Esophagus squamous epithelium (tissue), 5 donors: ENCODE measurements at places on chromosomes 5 and 9.
A peak's percentile ranks its signal among the peaks of the same experiment; 100 is the strongest.

DNA sequence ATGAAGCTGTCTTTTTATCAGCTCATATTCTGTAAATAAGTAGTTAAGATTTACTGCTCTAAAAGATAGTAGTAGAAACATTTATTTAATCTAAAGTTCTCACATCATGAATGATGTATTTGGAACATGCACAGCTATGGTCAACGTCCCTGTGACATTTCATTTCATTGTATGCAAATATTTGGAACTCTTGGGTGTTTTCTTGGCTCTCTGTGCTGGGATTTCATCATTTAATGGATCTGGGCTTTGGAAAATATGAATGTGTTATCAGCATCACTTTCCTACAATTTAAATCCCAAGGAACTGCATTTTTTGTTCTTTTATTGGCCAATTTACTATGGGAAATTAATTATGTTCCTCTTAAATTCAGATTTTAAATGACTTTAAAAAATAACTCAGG lies 462.9 kb downstream of the SEMA5A start:
- no peak for DNase-seq

DNA sequence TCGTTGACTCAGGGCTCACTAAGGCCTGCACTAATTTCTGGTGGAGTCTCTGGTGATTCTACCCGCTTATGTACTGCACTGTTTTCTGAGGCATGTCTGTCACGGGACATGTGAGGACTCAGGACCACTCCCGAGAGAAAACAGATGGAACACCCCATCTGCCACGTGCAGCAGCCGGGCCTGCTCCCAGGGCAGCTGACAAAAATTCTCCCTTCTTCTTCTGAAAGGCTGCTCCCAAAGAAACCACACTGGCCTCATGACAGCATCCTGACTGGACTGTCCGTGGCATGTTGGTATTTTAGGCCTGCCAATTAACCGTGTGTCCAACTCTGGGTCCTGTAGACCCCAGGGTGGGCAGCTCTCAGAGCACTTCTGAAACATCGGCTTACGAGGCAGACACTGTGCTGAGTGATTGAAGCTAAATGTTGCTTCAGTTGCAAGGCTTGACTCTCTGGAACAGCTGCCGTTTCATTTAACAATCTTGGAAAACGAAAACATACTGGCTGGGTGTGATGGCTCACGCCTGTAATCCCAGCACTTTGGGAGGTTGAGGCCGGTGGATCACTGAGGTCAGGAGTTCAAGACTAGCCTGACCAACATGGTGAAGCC lies 39.0 kb downstream of the FAM240B start:
- no peak for DNase-seq

- no peak for DNase-seq
Observed at GRCh38 chr9:29564564-29564963, 1991.3 kb upstream of the C9orf72 start.

- no peak for DNase-seq
Observed at GRCh38 chr9:85061969-85062368, 392.4 kb downstream of the NTRK2 start.

GRCh38 chr5:79886925-79887655 lies 104.0 kb downstream of the MTX3 start:
- DNase-seq, result no peak

- DNase-seq, result no peak
Observed at GRCh38 chr9:90107040-90107725, 502.4 kb downstream of the GADD45G start.

- DNase-seq, result peak; percentile 24
Observed at GRCh38 chr5:172412724-172413286, 41.5 kb downstream of the SH3PXD2B start.

- DNase-seq, result no peak
Observed at GRCh38 chr5:60820593-60821487, 23.2 kb downstream of the ELOVL7 start.

DNA sequence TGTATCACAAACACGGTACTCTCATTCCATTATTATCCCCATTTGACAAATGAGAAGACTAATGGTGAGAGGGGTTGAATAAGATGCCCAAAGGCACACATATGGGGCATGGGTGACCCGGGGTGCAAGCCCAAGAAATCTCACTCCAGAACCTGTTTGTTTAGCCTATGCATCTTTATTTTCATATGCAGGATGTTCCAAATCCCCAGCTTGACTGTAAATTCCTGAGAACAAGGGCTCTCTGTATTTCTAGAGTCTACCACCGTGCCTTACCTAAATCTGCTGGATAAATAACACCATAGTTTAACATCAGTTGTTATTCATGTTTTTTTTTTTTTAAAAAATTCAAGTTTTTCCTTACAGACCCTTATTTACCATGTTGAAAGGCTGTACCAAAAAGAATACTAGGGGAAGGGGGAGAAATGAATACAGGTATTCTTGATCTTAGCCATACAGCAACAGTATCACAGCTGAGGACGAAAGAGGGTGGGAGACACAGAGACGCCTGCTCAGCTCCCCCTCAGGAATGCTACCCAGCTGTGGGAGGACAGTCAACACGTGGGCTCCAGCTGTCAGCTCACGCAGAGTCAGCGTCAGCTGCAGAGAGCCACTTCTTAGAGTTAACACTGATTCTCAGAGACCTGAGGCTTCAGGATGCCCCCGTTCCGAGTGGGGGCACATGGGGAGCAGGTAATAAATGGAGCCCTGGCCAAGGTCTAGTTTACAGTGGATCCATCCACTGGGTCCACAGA lies 86.6 kb downstream of the MED27 start:
- DNase-seq, result no peak

DNA sequence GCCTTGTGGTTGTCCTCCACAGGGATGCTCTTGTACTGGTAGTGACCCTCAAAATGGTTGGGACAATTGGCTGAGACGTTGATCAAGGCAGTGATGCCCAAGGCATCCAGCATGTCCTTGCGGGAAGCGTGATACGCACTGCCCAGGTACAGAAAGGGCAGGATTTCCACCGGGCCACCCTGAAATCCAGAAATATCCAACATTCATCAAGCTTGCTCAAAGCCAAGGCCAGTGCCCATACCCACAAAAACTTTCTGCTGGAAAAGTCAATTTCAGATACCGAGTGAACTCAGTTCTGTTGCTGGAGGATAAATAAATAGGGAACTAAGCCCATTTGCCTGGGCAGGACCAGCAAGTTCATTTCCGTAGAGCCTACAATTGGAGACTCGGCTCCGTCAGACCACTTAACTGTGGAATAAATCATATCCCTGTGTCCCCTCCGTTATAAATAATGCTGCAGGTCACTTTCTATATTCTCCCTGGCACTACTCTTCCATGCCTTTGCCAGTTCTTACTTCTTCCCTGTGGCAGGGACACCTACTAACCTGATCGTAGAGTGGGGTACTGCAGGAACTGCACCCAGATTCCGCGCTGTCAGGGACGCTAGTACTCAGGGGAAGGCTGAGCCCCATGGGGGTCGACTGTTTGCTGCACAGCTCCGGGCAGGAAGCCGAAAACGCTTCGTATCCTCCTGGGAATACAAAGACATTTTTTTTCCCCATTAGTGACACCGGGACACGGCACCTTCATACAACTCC lies 1.2 kb downstream of the DUSP1 start:
- DNase-seq, result no peak

GRCh38 chr5:163877865-163878264 lies 372.4 kb downstream of the MAT2B start:
- no peak for DNase-seq

DNA sequence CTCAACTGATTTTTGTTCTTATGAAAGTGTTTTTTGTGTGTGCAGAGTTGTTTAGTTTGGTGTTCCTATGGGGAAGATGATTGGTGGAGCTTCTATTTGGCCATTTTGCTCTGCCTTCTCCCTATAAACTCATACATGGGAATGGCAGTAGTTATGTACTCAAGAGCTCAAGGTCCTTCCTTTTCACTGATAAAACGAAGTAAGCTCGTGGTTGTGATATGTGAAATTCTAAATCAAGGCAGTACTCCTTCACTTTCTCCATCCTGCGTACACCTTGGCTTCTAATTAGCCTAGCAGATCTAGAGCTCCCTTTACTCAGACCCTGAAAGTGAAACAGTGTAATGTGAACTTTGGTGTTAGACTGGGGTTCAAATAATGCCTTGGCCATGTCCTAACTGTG lies 159.3 kb upstream of the TNC start:
- DNase-seq, result no peak

DNA sequence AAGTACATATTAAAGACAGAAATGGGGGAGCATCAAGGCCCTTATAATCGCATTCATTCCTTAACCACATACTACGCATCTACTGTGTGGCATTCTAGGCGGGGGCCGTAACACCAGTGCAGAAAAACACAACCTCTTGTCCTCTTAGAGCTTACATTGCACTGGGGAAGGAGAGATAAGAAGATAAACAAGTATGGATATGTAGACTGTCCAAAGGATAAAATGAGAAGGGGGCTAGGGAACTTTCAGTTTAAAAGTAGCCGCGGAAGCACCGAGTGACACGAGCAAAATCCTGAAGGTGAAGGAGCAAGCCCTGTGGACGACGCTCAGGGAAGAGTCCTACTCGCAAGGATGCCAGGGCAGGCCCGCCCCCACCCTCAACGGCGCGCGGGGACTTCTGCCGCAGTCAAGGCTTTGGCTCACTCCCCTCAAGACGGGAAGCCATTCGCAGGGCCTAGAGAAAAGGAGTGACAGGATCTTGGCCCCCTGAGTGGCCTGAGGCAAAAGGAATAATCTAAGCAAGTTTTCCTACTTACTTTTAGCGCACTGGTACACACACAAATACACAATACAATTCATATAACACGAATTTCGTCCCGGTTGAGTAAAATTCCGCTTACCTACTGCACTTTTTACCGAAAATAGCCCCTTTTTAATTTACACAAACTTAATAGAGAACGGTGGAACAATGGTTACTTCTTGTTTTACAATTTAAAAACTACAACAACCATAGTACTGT lies 1.3 kb upstream of the NIPBL start:
- DNase-seq, result no peak

DNA sequence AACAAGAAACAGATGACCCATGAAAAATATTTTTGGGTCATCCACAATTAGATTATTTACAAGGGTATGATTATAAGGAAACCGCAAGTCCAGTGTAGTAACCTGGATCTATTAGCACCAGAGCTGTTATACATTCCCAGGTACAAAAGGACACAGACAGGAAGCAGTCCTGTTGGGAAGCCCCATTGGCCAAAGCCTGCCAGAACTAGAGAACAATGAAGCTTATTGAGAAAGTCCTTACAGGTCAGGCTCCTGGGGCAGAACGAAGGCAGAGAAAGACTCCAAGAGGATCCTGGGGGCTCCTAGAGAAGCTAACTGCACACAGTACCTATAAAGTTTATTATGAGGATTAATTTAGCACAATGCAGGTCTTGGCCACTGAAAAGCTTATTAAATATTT lies 169.9 kb downstream of the PARP8 start:
- DNase-seq, result no peak

GRCh38 chr9:8889100-8889499 lies 1089.5 kb upstream of the DMAC1 start:
- DNase-seq, result no peak

DNA sequence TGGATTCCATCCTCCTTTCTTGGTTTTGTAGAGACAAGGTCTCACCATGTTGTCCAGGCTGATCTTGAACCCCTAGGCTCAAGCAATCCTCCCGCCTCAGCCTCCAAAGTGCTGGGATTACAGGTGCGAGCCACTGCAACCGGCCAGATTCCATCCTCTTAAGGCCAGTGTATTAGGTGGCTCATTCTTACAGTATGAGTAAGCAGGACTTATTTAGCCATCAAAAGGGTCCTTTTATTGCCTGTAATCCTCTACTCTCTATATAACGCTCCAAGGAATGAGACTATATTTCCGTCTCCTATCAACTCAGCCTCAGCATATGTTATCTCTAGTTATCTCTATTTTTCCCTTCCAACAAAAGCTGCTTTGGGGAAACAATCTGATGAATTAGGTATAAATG lies 3.0 kb upstream of the ERBIN start:
- DNase-seq, result no peak

DNA sequence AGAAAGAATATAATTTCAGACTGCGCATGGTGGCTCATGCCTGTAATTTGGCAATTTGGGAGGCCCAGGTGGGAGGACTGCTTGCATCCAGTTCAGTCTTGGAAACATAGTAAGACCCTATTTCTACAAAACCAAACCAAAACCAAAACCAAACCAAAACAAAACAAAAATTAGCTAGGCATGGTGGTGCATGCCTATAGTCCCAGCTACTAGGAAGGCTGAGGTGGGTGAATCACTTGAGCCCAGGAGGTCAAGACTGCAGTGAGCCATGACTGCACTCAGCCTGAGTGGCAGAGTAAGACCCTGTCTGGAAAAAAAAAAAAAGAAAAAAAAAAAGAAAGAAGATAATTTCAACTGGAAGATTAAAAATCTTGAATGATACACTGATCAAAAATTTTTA lies 137.0 kb upstream of the ACOT12 start:
- no peak for DNase-seq

GRCh38 chr5:147398860-147399259 lies 111.0 kb downstream of the DPYSL3 start:
- DNase-seq, result no peak

- DNase-seq, result no peak
Observed at GRCh38 chr9:91362051-91362611, 413 bp upstream of the AUH start.

- DNase-seq, result no peak
Observed at GRCh38 chr5:43401827-43402226, 10.4 kb downstream of the CCL28 start.

DNA sequence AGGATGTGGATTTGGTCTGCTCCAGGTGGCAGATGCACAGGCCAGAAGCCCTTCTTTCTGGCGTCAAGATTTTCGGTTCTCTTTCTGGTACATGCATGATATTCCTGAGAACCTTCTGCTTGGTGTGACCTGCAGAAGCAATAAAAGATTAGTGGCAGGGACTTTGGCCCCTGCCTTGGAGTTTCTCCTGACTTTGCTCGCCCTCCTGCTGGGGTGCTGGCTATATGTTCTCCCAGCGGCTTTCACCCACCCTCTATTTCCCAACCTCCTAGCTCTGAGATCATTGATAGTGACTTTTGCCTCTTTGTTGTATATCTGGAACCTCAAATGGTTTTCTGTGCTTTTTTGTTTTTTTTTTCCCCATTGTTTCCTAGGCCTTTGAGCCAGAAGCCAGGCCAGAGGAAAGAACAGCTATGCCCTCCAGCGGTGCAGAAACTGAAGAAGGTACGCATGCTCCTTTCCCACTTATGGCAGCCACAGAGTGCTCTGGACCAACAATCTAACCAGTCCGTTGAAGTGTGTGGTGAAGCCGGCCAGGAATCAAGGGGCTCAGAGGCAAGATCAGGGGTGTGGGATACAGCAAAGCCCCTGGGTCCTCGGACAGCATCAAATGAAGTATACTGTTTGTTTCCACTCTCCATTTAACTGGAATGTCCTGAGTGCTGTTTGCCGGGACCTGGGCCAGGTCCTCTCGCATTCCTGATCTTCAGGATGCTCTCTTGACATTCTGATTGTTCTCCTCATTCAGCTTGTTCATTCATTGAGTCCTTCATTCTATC lies 154.5 kb downstream of the ARHGEF28 start:
- DNase-seq, result no peak

- no peak for DNase-seq
Observed at GRCh38 chr5:156396063-156396829, 69.3 kb downstream of the SGCD start.

GRCh38 chr9:136193127-136193890 lies 11.6 kb downstream of the LHX3 start:
- DNase-seq, result no peak
